ENCODE measurements at places on chromosomes 1 and 21. TPM values are rescaled to one million over a fixed set of nuclear protein-coding genes. Genes with fewer than 3 reads are reported as not detected.

Gene BARHL2
- not detected for total RNA-seq

Gene CLDN17
- total RNA-seq = not detected

Gene FMO3
- not detected for total RNA-seq

Gene SHISAL2A
- total RNA-seq = not detected

Gene TMPRSS15
- total RNA-seq = not detected

Gene NHLH1
- total RNA-seq = not detected

Gene GBP1
- total RNA-seq = 27.7 TPM

Gene GSTM5
- total RNA-seq = 1.00 TPM

Measured in uterine smooth muscle cell (primary cell).